ENCODE measurements at places on chromosomes 6 and 20. TPM values are rescaled to one million over a fixed set of nuclear protein-coding genes. Genes with fewer than 3 reads are reported as not detected.

The RIPOR2 gene
- total RNA-seq = 1.1 TPM

The FUT9 gene
- total RNA-seq = not detected

The SAPCD1 gene
- total RNA-seq = 15.8 TPM

The BMP6 gene
- total RNA-seq = 0.07 TPM

The FAM110A gene
- 15.5 TPM for total RNA-seq

The MAPK13 gene
- 0.69 TPM for total RNA-seq

The DUSP15 gene
- total RNA-seq = not detected

The DCDC2 gene
- 0.04 TPM for total RNA-seq

The GMNN gene
- 146 TPM for total RNA-seq

The RIPPLY2 gene
- not detected for total RNA-seq

The RSPH9 gene
- not detected for total RNA-seq

The MYT1 gene
- not detected for total RNA-seq

The AAR2 gene
- total RNA-seq = 26.3 TPM

The STMN3 gene
- total RNA-seq = 50.2 TPM

The BHLHE23 gene
- not detected for total RNA-seq

The ALDH8A1 gene
- 0.18 TPM for total RNA-seq

The MRPS18A gene
- total RNA-seq = 104 TPM

The TRIM38 gene
- 6.3 TPM for total RNA-seq

The SLC22A7 gene
- not detected for total RNA-seq

The ADGRF5 gene
- 0.22 TPM for total RNA-seq

The SLC12A5 gene
- 5.3 TPM for total RNA-seq

The SLC35D3 gene
- not detected for total RNA-seq

The ENPP1 gene
- 0.22 TPM for total RNA-seq

The ROS1 gene
- total RNA-seq = 0.07 TPM

The TFAP2D gene
- total RNA-seq = not detected

The IMPG1 gene
- not detected for total RNA-seq

The GABRR1 gene
- not detected for total RNA-seq

The ADTRP gene
- total RNA-seq = 11.7 TPM

The ENPP4 gene
- total RNA-seq = 0.07 TPM

The MYLIP gene
- 34.4 TPM for total RNA-seq

The C6orf15 gene
- total RNA-seq = not detected

The MYH7B gene
- 0.13 TPM for total RNA-seq

The LY6G6C gene
- not detected for total RNA-seq

The EPPIN gene
- total RNA-seq = not detected

The ADGRB3 gene
- total RNA-seq = 3.9 TPM

The LY6G6D gene
- not detected for total RNA-seq

The GPANK1 gene
- total RNA-seq = 54.6 TPM

The FRS3 gene
- total RNA-seq = 3.3 TPM

The RBL1 gene
- total RNA-seq = 25.6 TPM

The KCNK5 gene
- 45.8 TPM for total RNA-seq

The CALHM4 gene
- not detected for total RNA-seq

The BPIFB4 gene
- total RNA-seq = not detected

The RAB44 gene
- total RNA-seq = not detected

The SCUBE3 gene
- not detected for total RNA-seq

The GTSF1L gene
- total RNA-seq = not detected

The ARMC12 gene
- 0.35 TPM for total RNA-seq

The ARMH2 gene
- not detected for total RNA-seq

The SGK2 gene
- 0.20 TPM for total RNA-seq

The CALHM5 gene
- 0.02 TPM for total RNA-seq

The OR2J2 gene
- total RNA-seq = not detected

Data from K562 (cell line).